ENCODE measurements at places on chromosomes 11 and 22.

GRCh38 chr11:114293201-114293711 lies 2.9 kb upstream of the NNMT start:
- DNase-seq: peak; percentile 53

DNA sequence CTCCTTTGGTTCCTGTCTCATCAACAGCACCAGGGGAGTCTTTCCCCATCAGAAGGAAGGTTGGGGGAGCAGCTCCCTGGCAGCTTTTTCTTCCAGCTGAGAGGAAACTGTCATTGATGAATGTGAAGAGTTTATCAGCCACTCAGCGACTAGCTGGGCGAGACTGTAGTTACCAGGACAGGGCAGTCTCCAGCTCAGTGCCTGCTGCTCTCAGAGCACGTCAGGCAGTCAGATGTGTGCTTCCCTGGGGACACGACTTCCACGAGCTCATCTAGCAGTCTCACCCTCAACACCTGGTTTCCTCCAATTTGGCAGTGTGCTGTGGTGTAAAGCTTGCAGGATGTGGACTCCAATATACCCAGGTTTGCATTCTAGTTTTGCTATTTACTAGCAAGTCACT lies 12.5 kb upstream of the C1QTNF4 start:
- no peak for DNase-seq

- DNase-seq: no peak
Observed at GRCh38 chr11:13357232-13357631, 79.6 kb downstream of the BMAL1 start.

- peak; percentile 36 for DNase-seq
Observed at GRCh38 chr11:83044958-83045712, 26.6 kb downstream of the RAB30 start.

DNA sequence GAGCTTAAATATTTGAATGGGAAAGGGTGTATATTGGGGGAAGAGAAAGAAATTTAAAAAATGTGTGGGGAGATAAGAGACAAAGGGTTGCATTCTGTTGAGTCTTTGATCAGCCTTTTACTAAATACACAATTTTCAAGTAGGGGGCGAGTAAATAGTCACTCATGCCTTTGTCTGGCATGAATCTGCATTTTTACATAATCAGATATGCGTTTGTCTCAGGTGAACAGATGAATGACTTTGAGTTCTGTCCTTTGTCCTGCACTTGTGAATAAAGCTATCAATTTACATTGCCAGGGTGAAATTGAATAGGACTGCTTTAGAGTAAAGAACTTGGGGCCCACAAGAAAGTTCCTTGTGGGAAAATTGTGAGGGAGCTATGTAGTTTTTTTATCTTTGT lies 523.6 kb upstream of the LUZP2 start:
- DNase-seq: no peak

- DNase-seq: no peak
Observed at GRCh38 chr11:132060567-132060966, 690.2 kb downstream of the NTM start.

GRCh38 chr11:57788703-57789088 lies 27.1 kb downstream of the CTNND1 start:
- DNase-seq: no peak

- DNase-seq: no peak
Observed at GRCh38 chr11:218815-219593, 11.5 kb downstream of the RIC8A start.

DNA sequence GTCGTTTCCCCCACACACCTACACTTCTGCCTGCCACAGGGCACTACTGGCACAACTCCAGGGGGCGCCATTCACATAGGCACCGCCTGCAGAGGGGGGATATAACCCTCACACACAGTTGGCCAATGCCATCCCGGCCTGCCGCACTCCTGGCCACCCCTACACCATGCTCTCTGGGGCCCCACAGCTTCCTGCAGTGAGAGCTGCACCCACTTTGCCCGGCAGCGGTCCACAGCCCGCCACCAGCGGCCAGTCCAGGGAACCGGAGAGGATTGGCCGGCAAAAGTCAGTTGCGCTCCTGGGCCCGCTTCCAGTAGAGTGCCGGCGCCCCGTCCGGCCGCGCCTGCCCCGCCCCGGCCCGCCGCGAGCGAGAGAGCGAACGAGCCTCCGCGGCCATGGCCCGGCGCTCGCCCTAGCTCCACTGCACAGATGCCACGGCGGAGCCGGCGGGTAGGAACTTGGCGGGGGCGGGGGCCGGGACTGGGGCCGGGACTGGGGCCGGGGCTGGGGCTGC lies 25.6 kb upstream of the SUSD2 start:
- DNase-seq: peak; percentile 28

- DNase-seq: no peak
Observed at GRCh38 chr22:41471568-41471967, 2.7 kb downstream of the ACO2 start.

DNA sequence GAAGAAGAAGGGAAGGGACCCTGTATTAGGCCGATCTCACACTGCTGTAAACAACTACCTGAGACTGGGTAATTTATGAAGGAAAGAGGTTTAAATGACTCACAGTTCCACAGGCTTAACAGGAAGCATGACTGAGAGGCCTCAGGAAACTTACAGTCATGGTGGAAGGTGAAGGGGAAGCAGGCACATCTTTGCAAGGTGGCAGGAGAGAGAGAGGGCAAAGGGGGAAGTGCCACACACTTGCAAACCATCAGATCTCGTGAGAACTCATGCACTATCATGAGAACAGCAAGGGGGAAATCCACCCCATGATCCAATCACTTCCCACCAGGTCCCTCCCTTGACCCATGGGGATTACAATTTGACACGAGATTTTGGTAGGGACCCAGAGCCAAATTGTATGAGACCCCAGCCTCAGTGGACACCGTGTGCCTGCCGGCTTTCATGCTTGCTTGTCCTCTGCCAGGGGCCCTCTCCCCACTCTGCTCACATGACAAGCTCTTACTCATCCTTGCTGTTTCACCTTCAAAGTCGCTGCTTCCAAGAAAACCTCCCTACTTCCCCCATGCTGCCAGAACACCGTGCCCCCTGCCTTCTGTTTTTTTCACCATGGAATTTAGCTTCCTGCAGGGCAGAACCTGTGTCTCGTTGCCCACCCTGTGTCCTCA lies 23.3 kb upstream of the PPFIA1 start:
- DNase-seq: no peak

DNA sequence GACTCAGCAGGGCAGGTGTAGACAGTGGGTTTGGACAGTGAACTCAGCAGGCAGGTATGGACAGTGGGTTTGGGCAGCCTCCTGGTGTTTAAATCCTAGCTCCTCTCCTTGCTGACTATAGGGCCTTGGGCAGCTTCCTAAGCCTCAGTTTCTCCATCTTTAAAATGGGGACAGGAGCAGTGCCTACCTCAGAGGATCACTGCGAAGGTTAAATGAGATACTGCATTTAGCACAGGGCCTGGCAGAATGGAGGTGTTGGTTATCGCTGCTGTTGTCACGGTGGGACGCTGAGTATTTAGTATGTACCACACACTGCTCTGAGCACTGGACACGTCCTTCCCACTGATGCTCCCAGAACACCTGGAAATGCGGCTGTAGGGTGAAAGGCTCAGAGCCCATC lies 14.4 kb upstream of the SCGB1A1 start:
- no peak for DNase-seq

DNA sequence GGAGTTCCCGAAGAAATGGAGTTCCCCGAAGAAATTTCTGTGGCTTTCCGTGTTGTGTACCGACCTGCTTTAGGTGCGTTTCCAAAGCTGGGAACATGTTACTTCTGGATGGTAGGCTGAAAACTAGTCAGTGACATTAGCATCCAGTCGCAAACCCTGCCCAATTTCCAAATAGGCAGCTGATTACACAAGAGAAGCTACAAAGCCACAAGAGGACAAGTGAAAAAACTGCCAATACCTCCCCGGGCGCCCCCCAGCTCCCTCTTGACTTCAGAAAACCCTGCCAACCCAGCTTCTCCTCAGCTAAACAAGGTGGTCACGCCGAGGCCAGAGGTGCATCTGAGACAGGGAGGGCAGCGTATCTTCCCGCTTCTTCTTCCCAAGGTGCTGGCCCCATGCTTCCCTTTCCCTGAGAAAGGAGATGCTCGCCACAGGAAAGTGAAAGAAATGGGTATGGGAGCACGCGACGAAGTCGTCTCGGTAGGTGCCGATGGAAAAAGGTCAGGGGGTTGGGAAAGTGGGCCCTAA lies 551 bp downstream of the AGBL2 start:
- DNase-seq: no peak

GRCh38 chr11:77874206-77874605 lies 53.3 kb downstream of the AAMDC start:
- no peak for DNase-seq

DNA sequence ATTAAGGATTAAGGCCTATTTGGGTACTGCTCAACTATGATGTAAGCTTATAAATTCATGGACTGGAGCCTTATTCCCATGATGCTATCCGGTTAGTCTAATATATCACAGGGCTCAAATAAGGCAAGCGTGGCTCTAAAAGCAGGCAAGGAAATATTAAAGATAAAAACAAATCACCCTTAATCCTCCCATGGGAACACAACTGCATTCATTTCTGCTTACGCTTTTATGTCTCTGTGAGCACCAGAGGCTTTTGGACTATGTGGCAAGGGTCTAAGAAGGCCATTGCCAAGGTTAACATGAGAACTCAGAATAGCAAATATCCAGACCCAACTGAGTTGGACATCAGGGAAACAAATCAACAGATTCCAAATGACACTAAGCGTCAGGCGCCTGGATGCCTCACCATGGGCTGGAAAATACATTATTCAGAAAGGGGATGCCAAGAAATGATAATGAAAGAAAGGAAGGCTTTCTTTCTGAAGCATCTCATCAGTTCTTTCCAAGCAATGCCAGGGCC lies 138.1 kb downstream of the SLC1A2 start:
- DNase-seq: no peak

GRCh38 chr11:105229761-105230160 lies 90.2 kb upstream of the CARD18 start:
- no peak for DNase-seq

GRCh38 chr11:60871378-60872061 lies 4.2 kb downstream of the ZP1 start:
- no peak for DNase-seq

GRCh38 chr11:60056349-60056969 lies at the start of gene MS4A3:
Gene MS4A3 (plus strand): TSS chr11:60056665. CDS start chr11:60061161, 4,496 bp downstream.
- no peak for DNase-seq

DNA sequence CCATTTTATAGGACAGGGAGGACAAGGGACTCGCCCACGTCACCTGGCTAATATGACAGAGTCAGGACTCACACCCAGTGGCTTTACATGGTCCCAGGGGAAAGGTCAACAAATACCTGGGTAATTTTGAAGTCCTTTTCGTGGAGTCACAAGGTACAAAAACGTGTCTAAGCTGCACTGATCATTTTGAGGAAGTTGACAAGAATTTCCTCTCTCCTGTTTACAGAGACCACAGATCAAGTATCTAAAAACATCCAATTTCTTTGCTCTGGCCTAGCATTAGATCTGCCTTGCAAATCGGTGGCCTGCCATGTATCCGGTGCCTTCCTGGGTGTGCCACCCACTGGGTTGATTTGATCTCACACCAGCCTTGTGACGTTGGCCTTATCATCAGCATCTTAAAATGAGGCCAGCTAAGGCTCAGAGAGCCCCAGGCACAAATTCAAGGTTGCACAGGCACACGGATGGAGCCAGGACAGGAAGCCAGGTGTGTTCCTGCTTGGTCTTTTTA lies 17.6 kb downstream of the GDPD5 start:
- no peak for DNase-seq

DNA sequence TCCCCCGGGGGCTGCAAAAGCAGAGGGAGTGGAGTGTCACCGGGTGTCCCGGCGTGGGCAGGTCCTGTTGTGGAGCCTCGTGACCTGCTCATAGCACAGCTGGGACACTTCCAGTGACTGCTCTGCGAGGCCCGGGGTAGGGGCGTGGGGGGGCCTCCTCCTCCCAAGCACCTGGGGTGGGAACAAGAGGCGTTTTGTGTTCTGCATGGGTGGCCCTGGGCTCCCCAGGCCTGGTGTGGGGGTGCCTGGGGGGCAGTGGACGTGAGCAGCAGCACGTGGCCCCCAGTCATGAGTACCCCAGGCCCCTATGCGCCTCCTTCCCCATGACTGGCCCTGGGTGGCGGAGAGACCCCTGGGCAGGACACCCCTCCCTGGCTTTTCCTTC lies 104.7 kb downstream of the KCNQ1 start:
- DNase-seq: no peak

DNA sequence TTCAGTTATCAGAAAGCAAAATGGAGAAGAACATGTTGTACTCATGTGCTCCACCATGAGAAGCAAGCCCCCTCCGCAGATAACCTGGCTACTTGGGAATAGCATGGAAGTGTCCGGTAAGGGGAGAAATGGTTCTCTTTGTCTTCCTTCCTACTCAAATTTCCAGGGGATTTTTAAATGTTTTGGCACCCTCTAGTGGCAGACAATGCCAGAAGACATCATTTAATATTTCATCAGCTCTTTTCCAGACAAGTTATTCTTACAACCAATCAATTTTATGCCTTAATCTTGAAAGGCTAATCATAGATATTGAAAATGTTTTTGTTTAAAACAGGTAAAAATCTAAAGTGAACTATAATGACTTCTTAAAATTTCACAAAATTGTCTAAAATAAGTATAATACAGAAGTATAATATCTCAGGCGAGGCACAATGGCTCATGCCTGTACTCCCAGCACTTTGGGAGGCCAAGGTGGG lies 15.7 kb downstream of the CRTAM start:
- peak; percentile 53 for DNase-seq

DNA sequence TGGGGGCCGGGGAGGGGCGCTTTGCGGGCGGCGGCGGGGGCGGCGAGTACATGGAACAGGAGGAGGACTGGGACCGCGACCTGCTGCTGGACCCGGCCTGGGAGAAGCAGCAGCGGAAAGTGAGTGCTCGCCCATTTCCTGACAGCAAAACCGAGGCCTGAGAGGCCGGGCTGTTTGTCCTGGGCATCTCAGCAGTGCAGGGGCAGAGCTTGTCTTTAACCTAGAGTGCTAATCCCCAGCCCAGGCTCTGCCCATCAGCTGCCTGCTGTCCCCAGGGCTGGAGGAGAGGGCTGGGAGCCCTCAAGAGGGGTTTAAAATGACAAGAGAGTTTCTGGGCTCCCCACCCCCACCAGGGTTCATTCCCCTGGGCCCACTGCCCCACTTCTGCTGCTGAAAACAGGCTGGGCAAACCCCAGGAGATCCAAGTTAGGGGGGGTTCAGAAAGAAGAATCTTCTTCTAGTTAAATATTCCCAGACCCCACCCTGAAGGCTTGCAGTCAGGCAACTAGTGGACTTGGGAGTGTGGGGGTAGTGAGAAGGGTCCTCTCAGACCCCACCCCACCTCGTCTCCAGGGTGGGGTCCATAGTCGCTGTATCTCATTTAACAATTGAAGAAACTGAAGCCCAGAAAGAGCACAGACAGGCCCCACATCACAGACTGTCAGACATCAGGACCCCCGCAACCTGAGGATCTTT lies 411 bp downstream of the ACTN3 start:
- no peak for DNase-seq

DNA sequence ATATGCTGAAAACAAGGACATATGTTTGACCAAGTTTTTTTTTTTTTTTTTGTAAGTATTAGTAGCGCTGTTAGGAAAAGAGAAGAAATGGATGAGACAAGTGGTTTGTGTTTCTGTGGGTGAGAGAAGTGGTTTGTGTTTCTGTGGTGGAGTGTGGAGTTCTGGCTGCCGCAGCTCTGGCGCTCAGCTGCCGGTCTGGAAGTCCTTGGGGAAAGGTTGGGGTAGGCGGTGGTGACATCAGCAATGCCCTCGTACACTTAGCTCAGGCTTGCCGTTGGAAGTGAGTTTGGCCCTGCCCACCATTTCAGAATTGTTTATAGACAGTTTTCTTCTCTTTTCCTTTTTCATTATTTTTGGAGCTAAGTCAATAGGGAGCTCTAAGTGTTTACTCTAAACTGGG lies 116.6 kb downstream of the TBC1D22A start:
- no peak for DNase-seq
